ENCODE measurements at places on chromosomes 16 and 17.

DNA sequence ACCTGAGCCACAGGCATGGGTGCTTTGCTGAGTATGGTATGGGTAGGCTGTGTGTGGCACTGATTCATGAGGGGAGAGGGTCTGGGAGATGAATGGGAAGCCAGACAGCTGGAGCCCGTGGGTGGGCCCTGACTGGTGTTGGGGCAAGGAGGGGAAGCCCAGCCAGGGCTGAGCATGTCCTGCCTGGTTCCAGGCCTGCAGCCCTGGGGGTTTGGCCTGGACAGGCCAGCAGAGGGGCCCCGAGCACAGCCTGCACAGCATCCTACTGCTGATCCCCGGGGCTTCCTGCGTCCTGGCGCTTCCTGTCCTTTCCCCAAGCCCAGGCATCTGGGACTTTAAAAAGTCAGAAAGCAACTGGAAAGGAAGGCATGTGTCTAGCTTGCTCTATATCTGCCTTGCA lies 4.6 kb upstream of the MVD start:
- no peak for DNase-seq

GRCh38 chr16:22358000-22358399 lies 16.4 kb downstream of the CDR2 start:
- no peak for DNase-seq

DNA sequence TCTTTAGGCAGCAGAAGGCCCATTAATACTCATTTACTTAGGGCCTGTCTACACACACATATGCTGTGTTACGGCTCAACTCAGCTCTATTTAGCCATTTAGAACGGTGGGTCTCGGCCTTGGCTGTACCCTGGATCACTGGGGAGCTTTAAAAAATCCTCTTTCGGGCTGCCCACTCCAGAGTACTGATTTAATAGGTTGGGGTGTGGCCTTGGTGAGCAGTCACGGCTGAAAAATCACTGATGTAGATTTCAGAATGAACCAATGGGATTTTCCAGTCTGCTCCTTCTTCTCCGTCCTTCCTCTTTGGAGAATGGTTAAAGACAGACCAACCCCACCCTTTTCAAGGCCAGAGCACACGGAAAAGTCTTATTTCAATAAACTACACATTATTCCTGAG lies 223.5 kb downstream of the CCDC182 start:
- no peak for DNase-seq

DNA sequence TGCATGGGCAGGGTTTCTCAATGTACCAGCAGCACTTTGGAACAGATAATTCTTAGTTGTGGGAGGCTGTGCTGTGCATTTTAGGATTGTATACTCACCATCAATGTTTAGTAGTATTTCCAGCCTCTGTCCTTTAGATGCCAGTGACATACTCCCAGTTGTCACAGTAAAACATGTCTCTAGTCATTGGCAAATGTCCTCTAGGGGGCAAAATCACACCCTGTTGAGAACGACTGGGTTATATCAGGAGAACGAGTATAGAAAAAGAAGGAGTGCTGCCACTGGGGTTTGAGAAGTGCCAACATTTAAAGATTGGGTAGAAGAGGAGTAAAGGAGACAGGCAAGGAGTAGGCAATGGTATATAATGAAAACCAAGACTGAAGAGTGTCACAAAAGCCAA lies 37.9 kb upstream of the SMIM36 start:
- no peak for DNase-seq

DNA sequence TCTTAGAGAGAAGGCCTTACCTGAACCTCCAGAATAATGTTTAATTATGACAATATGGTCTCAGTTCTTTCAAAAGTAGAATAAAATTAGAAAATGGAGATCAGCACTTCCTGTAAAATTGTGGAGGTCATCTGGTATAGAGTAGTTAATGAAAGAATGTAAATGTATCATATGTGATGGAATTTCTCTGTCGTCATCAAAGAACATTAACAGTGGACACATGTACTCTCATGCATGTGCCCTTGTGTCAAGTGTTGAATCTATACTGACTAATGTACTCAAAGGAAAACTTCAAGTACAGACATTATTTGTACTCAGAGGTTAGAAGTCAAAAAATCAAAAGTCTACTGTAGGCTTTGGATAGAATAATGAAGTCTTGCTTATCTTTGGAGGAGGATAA lies 129.2 kb upstream of the MYOCD start:
- DNase-seq: no peak

DNA sequence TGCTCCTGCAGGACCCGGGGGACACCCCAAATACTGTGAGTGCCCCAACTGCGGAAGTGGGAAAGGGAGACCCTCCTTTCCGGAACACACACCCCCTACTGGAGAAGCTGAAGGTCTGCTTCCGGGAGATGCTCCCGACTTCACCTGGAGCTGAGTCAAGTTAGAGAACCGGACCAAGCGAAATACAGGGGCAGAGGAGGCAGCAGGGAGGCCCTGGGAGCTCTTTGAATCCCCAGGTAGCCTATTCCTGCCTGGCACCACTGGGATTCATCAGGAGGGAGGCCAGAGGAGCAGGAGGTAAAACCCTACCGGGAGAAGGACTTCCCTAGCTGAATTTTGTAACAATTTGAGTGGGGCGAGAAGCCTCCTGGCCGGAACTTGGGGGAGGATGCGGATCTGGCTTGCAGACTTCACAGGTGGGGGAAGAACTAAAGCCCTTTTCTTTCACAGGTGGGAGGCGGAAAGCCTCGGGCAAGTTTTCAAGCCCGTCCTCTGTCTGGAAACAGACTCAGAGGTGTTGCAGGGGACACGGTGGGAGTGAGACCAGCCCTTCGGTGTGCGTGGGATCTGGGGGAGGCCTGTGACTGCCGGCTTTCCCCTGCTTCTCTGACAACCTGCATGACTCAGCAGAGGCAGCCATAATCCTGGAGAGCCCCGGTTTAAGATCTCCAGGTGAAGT lies 22.4 kb upstream of the TEKT1 start:
- DNase-seq: peak; percentile 2

- no peak for DNase-seq
These were observed 26.5 kb downstream of the MBTPS1 start for GRCh38 chr16:84090211-84090610.

GRCh38 chr17:57533684-57534305 lies 211.3 kb downstream of the CCDC182 start:
- DNase-seq: no peak

DNA sequence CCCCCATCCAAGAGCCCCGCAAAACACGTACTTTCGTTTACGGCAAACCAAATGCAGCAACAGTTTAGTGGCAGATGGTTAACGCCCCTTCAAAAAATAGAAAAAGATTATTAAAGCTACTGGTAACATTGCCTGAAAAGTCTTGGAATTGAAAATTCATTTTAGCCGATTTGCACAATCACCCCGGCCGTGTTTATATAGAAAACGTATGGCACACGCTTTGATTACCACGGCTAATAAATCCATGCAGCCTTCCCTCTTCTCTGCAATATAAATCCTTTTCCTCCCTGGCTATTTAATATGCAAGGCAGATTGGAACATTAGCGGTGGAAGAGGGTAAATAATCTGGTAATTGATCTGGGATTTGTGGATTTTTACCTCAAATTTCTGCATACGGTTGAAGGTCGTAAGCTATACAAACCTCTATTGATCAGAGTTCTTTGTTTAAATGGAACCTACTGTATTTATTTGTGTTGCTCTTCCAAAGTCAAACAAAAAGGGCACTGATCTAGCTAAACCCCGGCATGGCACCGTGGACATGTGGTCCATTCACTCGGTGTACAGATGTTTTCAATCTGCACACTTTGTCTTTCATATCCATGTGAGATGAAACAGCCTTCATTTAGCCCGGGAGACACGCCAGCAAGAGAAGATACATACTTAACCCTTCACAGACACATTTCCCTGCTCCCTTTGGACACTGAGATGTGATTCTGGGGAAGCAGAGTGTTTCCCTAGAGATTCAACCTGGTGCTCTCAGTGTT lies 238.1 kb upstream of the MAF start:
- no peak for DNase-seq

- no peak for DNase-seq
These were observed 9.1 kb downstream of the TFAP4 start for GRCh38 chr16:4263504-4264436.

- DNase-seq: no peak
These were observed 29.7 kb upstream of the WSB1 start for GRCh38 chr17:27264068-27264812.

- no peak for DNase-seq
These were observed 35.2 kb upstream of the TBX2 start for GRCh38 chr17:61364463-61364846.

GRCh38 chr17:58960068-58960467 lies 146.6 kb downstream of the TRIM37 start:
- peak; percentile 48 for DNase-seq

DNA sequence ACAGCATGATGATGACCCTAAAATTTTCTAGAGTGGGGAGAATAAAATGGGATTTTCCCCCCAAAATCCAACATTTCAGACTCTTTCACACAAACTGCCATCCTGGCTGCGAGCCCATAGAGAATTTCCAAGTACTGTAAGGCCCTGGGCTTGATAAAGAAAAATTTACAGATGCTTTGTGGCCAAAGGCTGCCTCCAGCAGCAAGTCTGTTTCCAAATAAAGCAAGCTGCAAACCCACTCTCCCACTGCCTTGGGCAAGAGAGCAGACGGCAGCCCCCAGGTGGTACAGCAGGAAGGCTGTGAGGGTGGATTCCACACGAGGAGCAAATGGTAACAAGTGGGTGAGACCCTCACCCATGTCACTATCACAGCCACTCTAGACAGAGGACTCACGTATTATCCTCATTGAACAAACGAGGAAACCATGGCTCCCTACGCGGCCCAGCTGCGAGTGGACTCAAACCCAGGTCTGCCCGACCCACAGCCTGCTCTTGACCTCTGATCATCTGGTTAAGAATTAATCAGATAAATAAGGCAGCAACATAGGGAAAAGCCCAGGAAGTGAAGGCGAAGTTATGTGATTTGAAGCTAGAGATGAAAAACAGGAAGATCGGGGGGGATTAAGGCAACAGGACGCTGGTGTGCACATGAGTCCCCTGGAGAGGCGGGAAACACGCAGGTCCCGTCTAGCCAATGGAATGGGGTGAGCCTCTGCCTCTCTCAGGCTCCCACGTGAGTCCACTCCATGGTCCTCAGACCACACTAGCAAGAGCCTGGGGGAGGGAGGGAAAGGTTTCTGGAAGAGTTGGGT lies 37.4 kb downstream of the AXIN2 start:
- DNase-seq: no peak

DNA sequence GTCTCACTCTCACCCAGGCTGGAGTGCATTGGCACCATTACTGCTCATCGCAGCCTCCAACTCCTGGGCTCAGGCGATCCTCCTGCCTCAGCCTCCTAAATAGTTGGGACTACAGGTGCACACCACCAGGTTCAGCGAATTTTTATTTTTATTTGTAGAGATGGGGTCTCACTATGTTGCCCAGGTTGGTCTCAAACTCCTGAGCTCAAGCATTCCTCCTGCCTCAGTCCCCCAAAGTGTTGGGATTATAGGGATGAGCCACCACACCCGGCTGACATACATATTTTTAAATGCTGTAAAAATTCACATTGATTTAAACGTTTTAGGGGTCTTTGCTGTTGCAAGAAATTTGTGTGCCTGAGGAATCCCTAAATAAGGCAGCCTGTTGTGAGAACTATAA lies 24.8 kb upstream of the SEC14L1 start:
- no peak for DNase-seq

DNA sequence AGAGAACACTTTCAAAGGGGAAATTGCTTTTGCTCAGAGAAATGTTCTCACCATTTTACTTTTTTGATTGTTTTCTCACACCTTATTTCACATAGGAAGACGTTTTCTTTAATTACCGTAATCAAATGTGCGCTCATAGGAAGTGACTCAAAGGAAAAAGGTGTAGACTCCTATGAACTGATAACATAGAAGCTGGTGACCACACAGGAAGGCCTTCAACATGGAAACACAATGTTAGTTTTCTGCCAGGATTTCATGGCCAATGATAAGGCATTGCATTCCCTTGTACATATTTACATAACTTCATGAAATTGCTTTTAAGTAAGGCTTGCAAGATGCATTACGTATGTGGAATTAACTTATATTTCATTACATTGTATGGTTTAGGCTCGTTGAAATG lies 40.9 kb upstream of the KCNJ16 start:
- DNase-seq: no peak

- DNase-seq: no peak
These were observed 1.1 kb downstream of the ST6GALNAC2 start for GRCh38 chr17:76584427-76585032.

GRCh38 chr16:12162151-12162985 lies 185.8 kb downstream of the SNX29 start:
- no peak for DNase-seq

DNA sequence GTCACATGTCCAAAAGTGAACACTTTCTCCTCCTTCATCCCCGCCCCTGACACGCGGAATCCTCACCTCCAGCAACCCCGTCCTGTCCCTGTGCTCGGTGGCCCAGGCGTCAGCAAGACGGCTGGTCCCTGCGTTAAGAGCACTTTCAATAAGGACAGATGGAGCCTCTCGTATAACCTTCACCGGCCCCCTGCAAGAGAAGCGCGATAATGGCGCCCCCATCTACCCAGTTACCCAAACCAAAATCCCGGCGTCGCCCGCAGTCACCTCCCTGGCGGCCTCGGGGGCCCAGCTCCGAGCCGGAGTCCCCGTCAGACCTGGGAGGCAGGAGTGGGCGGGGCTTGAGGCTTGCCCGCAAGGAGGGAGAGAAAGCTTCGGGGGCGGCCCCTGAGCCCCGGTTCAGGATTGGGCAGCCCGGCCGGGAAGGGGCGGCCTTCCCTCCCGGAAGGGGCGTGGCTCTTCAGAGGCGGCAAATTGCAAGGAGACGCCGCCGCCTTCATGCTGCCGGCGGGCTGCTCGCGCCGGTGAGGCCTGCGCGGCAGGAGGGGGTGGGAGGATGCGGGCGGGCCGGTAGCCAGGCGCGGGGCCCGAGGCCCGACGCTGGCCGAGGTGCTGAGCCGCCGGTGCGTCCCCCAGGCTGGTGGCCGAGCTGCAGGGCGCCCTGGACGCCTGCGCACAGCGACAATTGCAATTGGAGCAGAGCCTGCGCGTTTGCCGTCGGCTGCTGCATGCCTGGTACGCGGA lies at the start of gene TEDC2:
Gene TEDC2, plus strand, starts transcription at position 463 of the 744 bp plus-strand sequence. Its CDS starts 36 bp downstream, at position 499.
- DNase-seq: peak; percentile 94

DNA sequence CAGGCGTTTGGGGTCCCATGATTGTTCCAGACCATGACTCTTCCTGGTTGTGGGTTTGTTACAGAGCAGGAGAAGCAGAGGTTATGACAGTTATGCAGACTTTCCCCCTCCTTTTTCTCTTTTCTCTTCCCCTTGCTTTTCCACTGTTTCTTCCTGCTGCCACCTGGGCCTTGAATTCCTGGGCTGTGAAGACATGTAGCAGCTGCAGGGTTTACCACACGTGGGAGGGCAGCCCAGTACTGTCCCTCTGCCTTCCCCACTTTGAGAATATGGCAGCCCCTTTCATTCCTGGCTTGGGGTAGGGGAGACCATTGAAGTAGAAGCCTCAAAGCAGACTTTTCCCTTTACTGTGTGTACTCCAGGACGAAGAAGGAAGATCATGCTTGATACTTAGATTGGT lies 7.9 kb upstream of the TACO1 start:
- no peak for DNase-seq
